ENCODE measurements at places on chromosomes 11 and 22.

- DNase-seq, result no peak
Observed at GRCh38 chr11:2687782-2688191, 12.0 kb downstream of the KCNQ1OT1 start.

- no peak for DNase-seq
Observed at GRCh38 chr22:48823941-48824340, 1003.7 kb downstream of the BRD1 start.

GRCh38 chr11:64609436-64610047 lies 18.5 kb downstream of the SLC22A12 start:
- no peak for DNase-seq

GRCh38 chr22:23583153-23583552 lies 3.1 kb upstream of the IGLL1 start:
- DNase-seq, result no peak

DNA sequence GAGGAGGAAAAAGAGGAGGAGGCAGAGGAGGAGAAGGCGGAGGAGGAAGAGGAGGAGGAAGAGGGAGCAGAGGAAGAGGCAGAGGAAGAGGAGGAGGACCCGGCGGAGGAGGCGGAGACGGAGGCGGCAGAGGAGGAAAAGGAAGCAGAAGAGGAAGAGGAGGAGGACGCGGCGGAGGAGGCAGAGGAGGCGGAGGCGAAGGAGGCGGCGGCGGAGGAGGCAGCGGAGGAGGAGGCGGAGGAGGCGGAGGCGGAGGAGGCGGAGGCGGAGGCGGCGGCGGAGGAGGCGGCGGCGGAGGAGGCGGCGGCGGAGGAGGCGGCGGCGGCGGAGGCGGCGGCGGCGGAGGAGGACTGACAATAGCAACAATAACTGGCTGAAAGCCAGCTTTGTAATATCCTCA lies 616.6 kb downstream of the TBC1D22A start:
- DNase-seq, result no peak

GRCh38 chr22:46457502-46458488 lies 79.6 kb downstream of the CELSR1 start:
- no peak for DNase-seq

DNA sequence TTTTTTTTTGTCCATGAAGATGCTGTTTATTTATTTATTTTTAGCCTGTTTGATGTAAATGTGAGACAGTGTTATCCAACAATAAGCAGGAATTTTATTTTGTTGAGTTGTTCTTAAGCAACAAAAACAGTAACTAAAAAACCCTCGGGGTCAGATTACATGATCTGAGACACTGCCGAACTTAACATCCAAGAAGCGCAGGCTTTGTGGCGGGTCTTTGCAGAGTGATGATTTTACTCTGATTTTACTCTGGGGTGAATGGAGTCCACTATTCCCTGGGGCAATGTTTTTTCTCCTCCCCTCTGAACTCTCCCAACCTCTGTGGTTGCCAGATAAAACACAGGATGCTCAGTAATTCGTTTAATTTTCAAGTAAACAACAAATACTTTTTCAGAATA lies 450.1 kb upstream of the B3GAT1 start:
- DNase-seq, result no peak

DNA sequence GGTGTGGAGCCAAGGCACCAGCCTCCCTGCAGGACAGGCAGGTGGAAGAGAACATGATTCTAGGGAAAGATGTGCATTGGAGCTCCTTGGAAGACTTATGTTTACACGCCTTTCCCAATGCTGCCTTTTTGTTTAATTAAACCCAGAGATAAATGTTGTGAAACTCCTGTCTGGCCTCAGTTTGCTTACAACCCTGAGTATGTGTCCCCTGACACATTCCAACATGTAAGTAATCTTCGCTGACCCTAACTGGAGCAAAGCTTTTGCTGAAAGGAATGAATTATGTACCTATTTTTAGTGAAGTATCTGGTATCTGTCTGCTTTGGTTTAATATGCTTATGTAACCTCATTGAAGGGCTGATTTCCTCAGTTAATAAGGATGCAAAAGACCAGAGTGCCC lies 56.7 kb downstream of the APIP start:
- DNase-seq, result no peak

DNA sequence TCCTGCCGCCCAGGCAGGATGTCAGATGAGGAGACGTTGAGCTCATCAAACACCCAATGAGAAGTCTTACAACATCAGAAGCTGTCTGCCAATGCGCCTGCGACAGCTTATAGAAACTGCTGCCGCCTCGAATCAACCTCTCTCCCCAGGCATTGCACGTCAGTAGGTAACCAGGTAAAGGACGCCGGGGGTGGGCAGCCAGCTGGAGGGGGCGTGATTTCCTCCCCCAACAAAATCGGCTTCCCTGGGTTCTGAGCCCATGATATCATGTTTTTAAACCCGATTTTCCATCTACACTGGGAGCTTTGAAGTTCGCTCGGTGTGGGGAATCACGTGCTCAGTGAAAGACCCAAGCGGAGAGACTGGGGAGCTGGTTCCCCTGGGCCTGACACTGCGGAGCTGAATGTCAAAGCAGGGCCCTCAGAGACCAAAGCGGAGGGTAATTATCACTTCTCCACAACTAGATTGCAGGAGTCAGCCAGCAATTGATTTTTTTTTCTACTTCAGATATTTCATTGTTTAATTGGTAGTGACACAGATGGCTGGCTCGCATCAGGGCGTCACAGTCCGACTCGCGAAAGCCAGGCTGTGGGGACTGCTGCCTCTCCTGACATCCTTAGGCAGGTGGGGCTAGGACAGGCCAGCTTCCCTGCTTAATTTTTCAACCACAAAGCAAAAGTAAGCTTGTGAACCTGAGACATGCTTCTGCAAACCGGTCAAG lies 15.4 kb downstream of the FAM83F start:
- peak; percentile 30 for DNase-seq

DNA sequence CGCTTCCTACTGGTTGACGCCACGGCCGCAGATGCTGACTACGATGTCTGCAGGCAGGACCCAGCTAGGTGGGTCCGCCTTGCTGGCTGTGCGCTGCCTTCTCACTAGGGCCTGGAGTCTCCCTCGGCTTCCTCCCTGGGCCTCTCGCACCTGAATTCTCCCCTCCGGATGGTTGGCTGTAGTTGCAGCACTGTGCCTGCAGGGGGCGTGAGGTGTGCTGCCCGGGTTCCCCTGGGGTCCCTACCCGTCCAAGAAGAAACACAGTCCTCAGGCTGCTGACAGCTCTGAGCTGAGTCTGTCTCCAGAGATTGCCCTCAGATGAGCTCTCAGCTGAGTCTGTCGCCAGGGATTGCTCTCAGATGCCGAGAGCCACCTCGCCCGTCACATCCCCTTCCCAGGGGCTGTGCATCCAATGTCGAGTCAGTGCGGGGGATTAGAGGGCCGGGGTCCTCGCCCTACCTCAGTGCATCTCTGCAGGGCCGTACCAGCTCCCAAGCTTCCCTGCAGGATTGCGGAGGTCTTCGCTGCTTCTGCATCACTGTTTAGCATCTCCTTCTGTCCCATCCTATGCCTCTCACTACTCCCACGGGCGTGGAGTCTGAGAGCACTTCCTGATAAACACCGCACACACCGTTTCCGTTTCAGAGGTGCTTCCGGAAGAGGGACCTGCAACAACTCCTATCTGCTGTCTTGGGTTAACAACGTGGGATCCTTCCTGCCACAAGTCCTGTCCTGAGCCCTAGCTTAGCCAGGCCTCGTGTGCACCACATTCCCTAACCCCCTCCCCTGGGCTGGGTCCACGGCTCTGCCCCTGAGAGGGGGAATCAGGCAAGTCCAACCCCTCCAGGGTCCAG lies 196.9 kb downstream of the CSNK2A3 start:
- no peak for DNase-seq

GRCh38 chr22:20648306-20648903 lies 125.5 kb upstream of the SERPIND1 start:
- no peak for DNase-seq

- DNase-seq, result no peak
Observed at GRCh38 chr22:44566911-44567310, 68.9 kb upstream of the RTL6 start.

DNA sequence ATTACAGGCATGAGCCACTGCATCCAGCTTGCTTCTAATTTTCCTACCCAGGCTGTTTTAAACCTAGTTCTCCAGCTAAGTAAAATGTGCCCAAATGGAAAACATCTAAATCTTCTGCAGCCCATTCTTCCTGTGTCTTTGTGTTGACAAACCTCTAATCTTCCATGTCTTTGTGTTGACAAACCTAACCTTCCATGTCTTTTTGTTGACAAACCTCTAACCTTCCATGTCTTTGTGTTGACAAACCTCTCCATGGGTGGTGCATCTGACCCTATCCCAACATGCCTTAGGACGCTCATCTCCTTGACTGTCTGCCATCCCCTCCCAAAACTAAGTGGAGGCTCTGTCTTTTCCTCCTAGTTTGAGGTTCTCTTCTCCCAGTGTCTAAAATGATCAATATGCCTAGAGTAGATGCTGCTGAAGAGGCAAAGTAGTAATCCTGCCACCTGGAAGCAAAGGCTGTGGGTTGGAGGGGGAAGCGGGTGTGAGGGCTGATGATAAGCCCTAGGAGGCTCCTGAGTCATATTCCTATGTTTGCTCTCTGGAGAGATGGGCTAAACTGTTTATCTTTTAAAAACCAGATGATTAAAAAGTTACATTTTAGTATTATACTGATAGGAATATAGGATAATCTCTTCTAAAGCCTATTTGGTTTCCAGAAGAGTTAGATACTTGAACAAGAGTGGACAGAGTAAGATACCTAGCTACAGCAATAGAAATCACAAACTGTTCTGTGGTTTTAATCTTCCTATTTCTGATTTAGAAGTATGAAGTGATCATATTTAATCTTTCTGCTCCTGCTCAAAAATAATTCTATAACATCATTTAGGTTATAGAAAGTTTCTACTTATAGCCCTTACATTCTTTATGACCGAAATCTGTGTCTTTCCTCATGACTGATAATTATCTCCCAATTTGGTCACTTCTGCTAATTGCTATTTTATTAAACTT lies 7.9 kb downstream of the FEN1 start:
- DNase-seq, result no peak

GRCh38 chr22:44581096-44581435 lies 83.0 kb upstream of the RTL6 start:
- DNase-seq, result no peak

DNA sequence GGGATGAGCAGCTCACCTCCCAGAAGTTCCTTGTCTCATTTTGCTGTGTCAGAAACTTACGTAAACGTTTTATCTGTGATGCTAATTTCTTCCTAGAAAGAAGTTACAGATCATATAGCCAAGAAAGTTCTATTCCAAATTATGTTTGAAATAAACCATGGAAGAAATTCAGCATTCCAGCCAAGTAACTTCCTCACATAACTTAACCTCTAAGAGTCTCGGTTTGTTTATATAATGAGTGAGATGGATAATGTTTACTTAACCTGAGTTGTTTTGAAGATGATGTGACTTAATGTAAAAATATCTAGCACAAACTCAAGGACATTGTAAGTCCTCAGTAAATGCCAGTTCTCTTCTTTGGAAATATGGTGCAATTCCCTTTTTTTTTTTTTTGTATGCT lies 8.9 kb upstream of the MUC15 start:
- DNase-seq, result no peak

- DNase-seq, result no peak
Observed at GRCh38 chr11:95338430-95338991, 107.5 kb upstream of the SESN3 start.

DNA sequence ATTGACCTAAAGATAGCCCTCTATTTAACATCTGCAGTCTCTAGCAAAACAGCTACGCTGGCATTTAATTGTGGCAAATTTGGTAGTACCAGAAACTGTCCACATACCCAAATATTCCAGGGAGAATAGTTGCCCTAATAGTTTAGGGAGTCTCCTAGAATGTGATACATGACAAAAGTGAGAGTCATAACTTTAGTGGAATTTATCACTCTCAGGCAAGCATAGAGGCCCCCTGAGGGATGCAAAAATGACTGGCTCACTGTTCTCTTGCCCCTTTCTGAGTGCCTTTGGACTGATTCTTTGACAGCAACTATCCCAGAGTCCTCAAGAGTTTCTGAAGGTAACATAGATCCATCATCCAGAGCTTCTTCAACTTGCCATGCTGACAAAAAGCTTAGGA lies 2.3 kb upstream of the OR51B4 start:
- DNase-seq, result no peak

DNA sequence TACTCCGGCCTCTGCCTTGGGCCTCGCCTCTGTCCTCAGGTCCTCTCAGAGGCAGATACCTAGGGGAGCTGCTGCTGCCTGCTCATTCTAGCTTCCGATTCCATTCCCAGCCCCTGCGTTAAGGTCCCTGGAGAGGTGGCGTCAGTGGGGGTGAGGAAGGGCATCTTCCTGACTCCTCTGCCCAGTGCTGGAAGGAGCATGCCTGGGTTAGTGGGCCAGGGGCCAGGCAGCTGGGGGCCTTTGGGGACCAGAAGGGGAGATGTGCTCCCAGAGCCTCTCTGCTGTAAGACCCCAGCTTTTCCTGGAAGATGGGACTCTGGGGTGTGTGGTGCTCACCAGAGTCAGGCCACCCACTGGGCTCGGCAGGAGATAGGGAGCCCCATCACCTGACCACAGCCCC lies 3.6 kb upstream of the MYO7A start:
- no peak for DNase-seq

GRCh38 chr11:133793271-133794035 lies 51.9 kb downstream of the SPATA19 start:
- no peak for DNase-seq

DNA sequence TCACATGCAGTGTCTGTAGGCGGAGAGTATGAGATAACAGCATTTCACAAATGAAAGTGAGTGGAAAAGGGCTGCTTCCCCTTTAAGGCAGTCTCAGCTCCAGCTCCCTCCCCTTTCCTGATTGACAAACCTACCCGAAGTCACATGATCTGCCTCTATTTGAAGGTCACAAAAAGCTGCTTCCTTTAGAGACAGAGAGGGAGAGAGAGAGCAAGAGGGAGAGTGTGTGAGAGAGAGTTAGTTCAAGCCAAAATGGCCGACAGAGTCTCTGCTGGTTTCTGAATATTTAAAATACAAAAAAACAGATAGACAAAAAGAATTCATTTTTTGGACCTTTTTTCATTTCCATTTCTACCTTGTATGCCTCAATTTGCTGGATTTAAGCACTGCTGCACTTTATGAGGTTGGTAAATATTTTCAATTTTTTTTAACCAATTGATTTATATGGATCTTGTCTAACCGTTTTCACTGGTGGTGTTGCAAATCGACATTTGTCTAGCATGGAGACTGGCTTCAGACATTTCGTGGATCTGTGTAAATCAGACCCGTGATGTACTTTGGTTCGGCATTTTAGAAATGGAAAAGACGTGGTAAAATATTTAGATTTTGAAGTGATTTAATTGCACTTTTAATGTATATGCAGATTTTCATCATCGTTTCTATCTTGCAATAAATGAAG lies at the start of gene TNRC6B:
Gene TNRC6B (plus strand): TSS at position 188 of the 679 bp plus-strand sequence. CDS start 211 bp downstream, at position 399.
- peak; percentile 34 for DNase-seq
